ENCODE measurements at places on chromosomes 16 and 17. TPM values are rescaled to one million over a fixed set of nuclear protein-coding genes. Genes with fewer than 3 reads are reported as not detected.

- DNase-seq: no peak
Measured at GRCh38 chr16:75244225-75244809, 7.1 kb downstream of the BCAR1 start.

DNA sequence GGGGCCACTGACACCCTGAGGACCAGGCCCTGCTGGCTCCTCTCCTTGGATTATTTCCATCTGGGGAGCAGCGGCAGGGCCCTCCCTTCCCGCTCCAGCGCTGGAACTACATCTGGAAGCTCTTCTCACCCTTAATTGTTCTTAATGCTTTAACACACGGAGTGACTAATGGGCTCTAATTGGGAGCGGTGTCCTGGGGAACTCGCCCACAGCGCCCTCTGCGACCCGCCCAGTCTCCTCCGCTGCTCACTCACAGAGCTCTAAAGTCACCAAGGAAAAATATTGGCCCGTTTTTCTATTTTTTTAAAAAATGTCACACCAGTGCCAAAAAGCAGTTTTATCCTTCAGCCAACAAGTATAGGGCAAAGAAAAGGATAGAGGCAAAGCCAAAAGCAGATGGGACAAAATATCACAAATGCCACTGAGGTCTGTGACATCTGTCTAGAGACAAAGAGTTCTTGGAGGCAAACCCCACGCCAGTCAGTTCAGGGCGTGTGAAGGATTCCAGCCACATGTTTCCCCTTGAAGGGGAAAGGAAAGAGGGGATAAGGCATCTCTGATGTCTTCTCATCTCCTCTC, 134.7 kb downstream of the RBFOX3 start:
- DNase-seq: no peak

DNA sequence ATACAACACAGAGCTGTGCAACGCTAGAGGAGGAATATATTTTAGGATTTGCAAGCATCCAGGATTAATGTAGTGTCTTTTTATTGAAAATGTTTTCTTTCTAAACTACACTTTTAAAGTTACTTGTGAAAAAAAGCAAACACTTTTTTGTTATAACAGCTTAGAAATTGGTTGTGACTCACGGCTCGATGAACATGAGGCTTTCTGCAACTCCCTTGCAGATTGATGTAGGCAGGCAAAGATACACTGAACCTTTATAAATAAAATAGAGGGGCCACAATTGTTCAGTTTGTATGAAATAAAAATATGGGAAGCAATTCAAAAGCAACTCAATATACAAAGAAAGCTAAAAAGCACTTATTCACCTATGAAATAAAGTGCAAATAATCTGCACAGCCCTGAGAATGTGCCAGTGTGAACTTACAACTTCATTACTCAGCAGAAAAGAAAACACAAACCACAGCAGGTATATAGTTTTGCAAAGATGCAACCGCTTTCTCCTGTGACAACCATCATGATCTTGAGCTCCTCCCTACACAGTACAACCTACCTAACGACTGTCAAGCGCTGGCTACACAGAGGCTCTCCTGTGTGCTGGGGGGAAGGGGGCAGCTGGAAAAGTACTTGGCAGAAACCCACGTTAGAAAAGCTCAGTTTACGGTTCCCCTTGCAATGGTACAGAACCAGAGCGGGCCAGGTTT, 948 bp downstream of the LUC7L start:
- no peak for DNase-seq

GRCh38 chr16:27761816-27762215, 211.9 kb downstream of the KATNIP start:
- no peak for DNase-seq

- DNase-seq: no peak
Measured at GRCh38 chr16:49601576-49601975, 228.0 kb downstream of the C16orf78 start.

DNA sequence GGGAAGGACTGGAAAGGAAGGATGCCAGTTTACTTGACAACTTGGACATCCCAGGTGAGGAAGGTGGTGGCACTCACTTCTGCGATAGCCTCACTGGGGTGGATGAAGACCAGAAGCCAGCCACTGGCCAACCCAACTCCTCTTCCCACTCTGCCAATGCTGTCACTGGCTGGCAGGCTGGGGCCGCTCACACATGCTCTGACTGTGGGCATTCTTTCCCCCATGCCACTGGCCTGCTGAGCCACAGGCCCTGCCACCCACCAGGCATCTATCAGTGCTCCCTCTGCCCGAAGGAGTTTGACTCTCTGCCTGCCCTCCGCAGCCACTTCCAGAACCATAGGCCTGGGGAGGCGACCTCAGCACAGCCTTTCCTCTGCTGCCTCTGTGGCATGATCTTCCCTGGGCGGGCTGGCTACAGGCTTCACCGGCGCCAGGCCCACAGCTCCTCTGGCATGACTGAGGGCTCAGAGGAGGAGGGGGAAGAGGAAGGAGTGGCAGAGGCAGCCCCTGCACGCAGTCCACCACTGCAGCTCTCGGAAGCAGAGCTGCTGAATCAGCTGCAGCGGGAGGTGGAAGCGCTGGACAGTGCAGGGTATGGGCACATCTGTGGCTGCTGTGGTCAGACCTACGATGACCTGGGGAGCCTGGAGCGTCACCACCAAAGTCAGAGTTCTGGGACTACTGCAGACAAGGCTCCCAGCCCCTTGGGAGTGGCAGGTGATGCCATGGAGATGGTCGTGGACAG, 4.5 kb downstream of the ZNF646 start:
- DNase-seq: no peak

DNA sequence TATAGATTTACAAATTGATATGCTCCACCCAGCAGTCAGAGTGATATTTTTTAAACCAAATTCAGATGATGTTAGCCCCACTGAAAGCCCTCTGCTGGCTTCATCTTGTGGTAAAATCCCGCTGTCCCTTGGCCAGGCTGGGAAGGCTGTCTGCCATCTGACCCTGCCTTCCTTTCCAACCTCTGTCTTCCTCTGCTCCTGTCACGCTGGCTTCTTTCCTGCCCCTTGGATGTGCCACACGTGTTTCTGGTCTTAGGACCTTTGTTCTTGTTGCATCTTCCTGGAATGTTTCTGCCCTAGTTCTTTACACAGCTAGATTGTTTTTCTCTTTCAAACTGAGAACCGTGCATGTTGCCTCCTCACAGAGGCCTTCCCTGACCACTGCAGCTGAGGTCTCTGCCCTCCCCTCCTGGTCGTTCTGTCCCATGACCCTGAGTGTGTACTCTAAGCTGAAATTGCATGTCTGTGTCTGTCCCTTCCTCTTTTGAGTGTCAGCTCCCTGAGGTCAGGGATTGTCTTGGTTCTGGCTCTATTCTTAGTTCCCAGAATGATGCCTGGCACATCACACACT, 11.4 kb downstream of the NT5M start:
- DNase-seq: no peak

DNA sequence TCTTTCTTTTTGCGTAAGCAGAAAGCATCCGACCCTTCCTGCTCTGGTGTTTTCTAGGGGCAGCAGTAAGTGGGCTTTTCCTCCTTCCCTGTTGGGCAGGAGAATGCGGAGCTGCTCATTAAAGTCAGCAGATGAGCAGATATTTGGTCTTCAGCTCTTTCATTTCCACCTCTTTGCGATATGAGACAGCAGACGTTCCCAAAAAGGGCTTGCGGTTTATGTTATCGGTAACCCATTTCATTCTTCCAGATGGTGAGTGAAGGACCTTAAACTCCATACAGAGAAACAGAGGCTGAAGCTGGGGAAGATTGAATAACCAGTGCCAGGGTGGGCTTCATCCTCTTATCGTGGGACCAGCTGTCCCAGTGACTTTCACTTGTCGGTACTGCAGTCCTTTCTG, 40.7 kb downstream of the KSR1 start:
- DNase-seq: no peak

- DNase-seq: no peak
Measured at GRCh38 chr17:31550389-31551056, 159.0 kb downstream of the RAB11FIP4 start.

DNA sequence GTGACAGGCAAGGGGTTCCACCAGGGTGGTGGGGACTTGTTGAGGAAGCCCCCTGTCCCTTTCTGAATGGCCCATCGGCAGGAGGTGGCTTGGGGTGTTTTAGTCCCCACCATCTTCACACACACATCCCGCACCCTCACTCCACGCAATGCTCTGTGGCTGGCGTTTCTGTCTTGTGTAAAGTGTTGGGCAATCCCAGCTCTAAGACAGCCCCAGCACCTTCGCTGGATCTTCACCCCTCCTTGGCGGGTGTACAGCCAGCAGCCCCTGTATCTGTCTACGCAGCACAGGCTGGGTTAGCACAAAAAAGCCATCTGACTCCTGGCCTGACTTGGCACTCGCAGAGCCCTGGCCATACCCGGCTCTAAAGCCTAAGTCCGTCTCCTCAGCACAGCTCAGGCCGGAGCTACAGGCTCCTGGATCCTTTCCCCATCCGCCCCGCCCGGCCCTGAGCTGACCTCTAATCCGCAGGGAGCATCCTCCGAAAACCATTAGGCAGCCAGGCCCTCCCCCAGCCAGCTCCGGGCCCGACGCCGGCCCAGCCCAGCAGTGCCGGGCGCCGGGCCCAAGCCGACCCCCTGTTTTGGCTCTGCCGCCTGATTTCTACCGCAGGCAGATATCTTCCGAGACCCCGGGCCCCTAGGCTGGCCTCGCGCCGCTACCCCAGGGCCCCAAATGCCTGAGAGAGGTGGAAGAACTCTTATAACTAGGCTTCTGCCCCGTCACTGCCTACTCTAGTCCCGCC, 42.4 kb upstream of the TAC4 start:
- no peak for DNase-seq

DNA sequence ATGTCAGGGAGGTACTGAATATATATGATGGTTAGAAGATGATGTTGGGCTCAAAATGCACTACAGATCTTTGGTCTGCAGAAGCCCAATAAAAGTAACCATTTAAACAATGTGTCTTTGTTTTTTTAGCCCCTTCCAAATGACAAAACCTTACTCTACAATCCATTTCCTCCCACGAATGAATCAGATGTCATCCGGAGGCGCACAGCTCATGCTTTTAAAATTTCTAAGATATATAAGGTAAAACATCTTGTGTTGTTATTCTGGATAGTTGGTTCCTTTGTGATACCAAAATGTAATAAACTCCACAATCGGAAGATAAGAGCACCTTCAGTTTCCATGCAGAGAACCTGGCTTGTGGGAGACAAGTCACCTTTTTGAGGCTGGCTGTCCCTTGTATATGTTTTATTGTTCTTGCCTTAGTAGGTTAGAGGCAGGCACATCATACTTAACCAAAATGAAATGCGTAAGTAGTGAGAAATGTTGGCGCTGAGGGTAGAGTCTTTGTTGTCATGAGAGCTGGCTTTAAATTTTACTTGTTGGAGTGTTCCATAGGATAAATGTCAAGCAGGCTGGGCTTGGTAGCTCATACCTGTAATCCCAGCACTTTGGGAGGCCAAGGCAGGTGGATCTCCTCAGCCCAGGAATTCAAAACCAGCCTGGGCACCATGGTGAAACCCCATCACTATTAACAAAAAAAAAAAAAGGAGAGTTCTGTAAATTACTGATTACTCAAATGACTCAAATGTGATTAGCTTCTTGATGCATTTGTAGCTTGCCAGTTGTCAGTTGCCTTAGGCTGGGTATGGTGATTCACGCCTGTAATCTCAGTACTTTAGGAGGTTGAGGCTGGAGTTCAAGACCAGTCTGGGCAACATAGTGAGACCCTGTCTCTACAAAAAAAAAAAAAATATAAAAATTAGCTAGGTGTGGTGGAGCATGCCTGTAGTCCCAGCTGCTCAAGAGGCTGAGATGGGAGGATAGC, 19.7 kb upstream of the SNTB2 start:
- no peak for DNase-seq

DNA sequence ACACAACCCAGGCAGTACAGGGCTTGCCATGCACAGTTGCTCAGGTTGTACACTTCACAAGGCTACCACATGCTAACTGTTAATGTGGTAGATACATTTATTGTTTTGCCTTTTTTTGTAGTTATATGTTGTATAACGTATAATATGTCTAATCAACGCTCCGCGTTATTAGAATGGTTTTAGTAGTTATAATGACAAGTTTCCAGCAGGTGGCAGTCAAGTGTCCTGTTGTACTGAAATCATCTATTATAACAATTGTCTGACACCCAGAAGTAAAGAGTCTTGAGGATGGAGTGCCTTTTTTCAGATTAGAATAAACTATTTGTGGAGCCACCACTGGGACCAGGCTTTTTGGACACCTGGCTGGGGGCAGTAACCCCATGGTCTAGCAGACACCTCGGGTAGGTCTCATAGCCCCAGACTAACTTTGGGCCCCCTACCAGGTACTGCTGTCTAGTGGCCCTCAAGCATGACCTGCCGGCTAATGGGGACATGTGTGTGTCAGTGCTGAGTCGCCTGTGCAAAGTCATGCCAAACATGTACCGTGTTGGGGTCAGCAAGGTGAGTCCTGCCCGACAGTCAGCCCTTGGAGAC, 32.8 kb downstream of the MYO15A start:
- DNase-seq: no peak

- DNase-seq: no peak
Measured at GRCh38 chr17:4735876-4736651, 3.6 kb upstream of the ZMYND15 start.

DNA sequence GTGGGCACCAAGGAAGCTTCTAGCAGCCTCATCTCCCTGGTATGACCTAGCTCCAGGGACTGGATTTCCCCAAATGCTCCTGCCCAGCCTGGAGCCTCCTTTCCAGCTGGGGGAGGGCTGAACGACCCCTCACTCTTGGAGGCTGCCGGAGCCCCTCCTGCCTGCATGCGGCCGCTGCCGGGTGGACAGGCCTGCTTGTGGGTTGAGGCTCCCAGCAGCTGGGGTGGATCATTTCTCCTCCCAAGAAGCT, 213.6 kb downstream of the SEC14L1 start:
- peak; percentile 49 for DNase-seq

- no peak for DNase-seq
Measured at GRCh38 chr16:31064882-31065461, 9.1 kb downstream of the ZNF668 start.

The KLHL10 gene
- 0.12 TPM for total RNA-seq

GRCh38 chr16:88533381-88533917, 36.8 kb upstream of the ZC3H18 start:
- no peak for DNase-seq

The CHP2 gene
- total RNA-seq: not detected

The CLDN7 gene
- 0.55 TPM for total RNA-seq

All from activated naive CD4-positive, alpha-beta T cell treated with anti-CD3 and anti-CD28 coated beads, Interleukin-2, amount 50 U/mL, for 72 hours (primary cell).